Muscle of back (tissue), 13 donors: ENCODE measurements at places on chromosomes 11 and 22.

DNA sequence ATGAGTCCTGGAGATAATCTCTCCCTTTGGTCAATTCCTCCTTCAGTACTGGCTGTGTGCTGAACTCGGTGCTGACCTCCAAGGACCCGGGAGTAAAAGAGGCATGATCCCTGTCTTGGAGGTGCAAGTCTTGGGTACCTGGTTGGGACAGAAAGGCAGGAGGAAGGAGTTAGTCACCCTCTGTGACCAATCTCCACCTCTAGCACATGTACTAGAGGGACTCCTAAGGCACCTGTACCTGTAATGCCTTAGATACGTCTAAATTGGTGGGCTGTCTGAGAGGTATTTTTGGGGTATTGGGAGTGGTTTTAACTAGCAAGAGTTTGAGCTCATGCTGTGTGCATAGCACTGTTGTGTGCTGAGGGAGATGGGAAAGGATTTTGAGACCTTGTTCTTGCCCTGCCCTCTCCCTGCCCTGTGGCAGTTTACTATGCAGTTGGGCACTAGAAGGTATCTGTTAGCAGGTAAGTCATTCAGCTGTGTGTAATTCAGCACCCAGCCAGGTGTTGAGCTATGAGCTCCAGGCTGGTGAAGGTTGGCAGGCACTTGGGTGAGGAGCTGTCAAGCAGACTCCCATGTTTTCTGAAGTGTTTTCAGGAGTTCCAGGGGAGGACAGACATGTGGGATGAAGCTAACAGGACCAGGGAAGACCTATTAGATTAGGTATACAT lies 2.5 kb downstream of the PANX1 start:
- no peak for DNase-seq

GRCh38 chr22:22091400-22091878 lies 108.9 kb upstream of the TOP3B start:
- DNase-seq: no peak

GRCh38 chr22:48705159-48705916 lies 1122.3 kb downstream of the BRD1 start:
- DNase-seq: no peak

- DNase-seq: no peak
Measured at GRCh38 chr11:5151713-5152153, 2.8 kb downstream of the OR52A1 start.

DNA sequence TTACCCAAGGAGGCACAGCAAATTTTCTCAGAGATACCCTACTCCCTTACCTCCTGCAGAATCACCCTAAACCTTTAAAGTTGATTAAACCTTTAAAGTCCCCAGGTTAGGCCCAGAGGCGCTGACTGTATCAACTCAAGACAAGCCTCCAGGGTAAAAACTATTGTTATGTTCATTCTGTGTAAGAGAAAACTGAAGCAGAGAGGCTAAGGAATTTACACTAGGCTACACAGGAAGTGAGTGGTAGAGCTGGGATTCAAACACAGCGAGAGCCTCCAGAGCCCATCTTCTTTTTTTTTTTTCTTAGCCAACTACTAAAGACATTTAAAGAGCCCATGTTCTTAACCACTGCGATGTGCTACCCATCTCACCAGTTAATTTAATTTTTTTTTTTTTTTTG lies 56.3 kb upstream of the GRK3 start:
- no peak for DNase-seq

GRCh38 chr22:29156507-29156906 lies 49.2 kb upstream of the EMID1 start:
- no peak for DNase-seq

- DNase-seq: no peak
Measured at GRCh38 chr11:18270102-18270501, 4.0 kb downstream of the SAA1 start.

DNA sequence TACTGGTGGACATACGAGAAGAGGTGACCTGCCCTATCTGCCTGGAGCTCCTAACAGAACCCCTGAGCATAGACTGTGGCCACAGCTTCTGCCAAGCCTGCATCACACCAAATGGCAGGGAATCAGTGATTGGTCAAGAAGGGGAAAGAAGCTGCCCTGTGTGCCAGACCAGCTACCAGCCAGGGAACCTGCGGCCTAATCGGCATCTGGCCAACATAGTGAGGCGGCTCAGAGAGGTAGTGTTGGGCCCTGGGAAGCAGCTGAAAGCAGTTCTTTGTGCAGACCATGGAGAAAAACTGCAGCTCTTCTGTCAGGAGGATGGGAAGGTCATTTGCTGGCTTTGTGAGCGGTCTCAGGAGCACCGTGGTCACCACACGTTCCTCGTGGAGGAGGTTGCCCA lies 6.9 kb downstream of the TRIM6 start:
- no peak for DNase-seq
